Esophagus mucosa (tissue), 1 donor: ENCODE measurements at places on chromosomes 13 and 19. TPM values are rescaled to one million over a fixed set of nuclear protein-coding genes. Genes with fewer than 3 reads are reported as not detected.

- ATAC-seq = no peak
These were observed 15.9 kb downstream of the MLLT1 start for GRCh38 chr19:6263735-6264444.

- ATAC-seq = peak; percentile 63
These were observed 7.3 kb downstream of the RASAL3 start for GRCh38 chr19:15456871-15457700.

Gene ARL11
- total RNA-seq = 1.2 TPM

GRCh38 chr19:48989701-48990291, 3.3 kb downstream of the GYS1 start:
- ATAC-seq = no peak

DNA sequence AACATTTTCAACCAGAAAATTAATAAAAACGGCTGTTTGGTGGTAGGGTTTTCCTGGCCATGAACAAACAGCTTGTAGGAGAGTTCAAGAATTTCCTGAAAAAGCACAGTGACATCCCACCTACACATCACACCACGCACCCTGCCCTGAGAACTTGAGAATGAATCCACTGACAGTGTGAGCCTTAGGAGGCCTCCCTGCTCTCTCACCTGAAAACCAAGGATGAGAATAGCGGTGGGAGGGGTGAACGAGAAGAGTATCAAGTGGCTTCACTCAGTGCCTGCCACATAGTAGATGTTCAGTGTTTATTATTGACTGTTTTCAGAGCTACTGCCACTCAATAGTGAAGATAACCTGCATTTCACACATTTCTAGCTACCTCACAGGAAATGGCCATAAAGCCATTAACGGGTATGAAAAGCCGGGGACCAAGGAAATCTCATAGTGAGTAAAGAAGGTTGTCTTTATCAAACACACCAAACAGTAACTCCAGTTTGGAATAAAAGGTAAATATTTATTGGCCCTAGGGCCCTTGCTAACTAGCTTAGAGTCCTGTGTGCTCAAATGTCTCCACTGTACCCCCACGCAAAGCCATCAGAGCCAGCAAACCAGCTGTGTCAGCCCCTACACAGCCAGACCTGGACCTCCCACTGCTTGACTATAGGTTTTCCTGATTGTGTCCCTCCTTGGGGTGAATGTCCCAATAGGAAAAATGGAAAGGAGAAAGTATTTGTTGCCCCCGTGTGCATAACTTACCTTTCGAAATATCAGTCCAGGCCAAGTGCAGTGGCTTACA, 40.6 kb downstream of the TPT1 start:
- no peak for ATAC-seq

- no peak for ATAC-seq
These were observed 1109.1 kb upstream of the MIR17HG start for GRCh38 chr13:90238413-90238812.

DNA sequence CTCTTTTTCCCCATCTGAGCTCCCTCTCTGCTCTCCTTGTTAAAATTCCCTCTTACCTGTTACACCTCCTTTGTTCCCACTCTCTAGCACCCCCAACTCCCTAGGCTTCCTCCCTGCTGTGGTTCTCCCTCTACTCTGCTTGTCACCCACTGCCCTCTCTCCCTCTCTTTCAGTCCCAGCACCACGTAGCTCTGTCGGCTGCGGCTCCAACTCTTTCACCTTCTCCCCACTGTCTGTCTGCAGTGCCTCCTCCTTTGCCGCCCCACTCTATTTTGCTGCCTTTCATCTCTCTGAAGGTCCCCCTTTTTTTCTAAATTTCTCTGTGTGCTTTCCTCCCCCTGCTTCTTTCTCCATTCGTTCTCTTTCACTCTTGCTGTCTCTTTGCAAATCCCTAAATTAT, 1.1 kb downstream of the ZNF836 start:
- ATAC-seq = no peak

- no peak for ATAC-seq
These were observed 24.5 kb downstream of the MBNL2 start for GRCh38 chr13:97246596-97247158.

Gene TIMM50
- 55.6 TPM for total RNA-seq

- ATAC-seq = no peak
These were observed 313.4 kb upstream of the TMTC4 start for GRCh38 chr13:100987948-100988347.
